ENCODE measurements at places on chromosomes 12 and 14.

DNA sequence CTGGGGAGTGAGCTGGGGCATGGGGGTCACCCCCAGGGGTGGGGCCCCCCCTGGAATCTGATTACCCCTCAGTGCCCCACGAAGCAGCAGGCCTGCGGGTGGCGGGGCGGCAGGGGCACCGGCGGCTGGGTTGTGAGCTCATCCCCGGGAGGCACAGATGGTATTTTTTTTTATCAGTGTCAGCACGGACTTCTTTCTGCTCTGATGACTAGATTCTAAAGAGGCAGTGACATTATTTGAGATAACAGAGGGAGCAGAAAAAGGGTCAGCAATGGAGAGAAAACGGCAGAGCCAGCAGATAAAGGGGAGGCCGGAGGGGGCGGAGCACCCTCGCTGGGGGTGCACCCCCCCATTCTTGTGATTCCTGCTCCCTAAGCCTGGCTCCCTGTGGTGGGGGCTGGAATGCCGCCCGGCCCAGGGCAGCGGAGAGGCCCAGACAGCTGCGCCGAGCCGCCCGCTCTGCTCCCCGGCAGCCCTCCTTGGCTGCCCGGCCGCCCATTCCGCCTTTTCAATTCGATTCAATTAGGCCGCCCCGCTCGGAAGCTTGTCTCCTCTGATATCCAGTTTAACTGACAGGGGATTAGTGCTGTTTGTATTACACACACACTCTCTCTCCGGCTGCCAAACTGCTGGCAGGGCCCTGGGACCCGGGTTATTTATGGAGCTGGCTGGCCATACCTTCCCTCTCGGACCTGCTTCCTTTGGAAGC lies 32.9 kb downstream of the MVK start:
- DNase-seq = no peak

- DNase-seq = no peak
These were observed 1.2 kb downstream of the FLRT2 start for GRCh38 chr14:85531141-85531586.

DNA sequence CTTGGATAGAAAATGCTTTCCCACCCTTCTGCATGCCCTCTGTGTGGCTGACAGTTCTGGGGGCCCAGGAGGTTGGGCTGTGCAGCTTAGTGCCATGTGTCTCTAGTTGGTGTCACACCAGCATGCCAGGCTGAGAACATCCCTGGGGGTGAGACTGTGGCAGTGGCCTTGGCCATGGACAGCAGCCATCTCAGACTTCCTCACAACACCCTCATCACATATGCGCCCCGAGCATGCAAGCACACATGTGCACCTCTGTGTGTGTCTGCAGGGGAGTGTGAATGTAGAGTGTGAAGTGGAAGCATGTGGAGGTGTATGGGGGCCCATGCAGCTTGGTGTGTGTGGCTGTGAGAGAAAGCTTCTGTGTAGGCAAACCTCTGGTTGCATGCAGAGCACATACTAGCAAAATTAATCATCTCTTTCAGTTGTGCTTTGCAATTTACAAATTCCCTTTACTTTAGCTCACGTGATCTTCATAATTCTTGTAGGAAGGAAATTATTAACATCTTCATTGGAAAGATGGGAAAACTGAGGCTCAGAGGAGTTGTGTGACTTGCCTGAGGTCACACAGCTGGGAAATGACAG lies 8.4 kb downstream of the ASIC1 start:
- no peak for DNase-seq

GRCh38 chr12:98572010-98572409 lies 21.5 kb upstream of the SLC25A3 start:
- DNase-seq = no peak

DNA sequence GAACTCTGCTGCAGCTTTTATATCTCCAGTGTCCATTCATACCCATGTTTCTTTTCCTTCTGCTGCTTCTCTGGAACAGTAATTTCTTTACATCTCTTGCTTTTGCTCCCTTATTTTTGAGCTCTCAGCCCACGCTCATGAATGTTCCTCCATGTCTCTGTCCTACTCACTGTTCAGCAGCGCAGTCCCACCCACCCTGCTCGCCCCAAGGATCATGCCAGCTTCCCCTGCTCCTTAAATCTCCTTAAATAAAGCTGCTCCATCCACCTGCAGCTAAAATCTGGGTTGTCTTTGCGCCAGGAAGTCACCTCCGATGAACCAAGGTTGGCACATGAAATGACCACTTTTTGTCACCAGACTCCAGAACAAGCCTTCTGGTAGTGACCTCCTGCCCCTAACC lies 201.1 kb upstream of the RGS6 start:
- no peak for DNase-seq

DNA sequence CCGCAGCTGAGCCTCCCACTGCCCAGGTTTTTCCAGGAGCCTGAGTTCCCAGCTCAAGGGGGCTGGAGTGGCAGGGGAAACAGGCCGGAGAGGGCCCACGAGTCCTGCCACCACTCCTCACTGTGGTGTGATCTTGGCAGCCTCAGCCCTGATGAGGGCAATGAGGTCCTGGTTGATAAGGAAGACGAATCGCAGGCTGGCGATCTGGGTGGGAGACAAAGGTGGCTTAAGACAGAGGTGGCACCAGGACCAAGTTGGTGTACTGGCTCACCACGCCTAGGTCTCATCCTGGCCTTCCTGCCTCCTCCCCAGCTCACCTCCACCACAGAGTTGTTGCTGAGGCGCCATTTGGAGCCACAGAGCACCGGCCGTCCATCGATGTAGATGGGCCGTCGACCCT lies 9.4 kb downstream of the MCRS1 start:
- no peak for DNase-seq

DNA sequence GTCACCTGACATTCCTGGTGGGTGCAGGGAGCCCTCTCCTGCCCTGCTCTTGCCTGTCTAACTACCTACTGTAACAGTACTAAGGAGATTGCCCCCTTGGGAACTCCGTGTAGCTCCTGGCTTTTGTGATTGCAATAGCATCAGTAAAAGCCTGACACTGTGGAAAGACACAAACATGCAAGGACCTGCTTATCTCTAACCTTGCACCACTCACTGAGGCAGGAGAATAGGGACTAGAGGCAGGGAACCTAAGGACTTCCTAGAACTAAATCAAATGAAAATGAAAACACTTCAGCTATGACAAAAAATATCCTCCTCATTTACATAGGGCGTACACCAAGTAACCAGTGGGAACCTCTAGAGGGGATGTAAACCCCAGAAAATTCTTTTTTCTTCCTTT lies 28.5 kb downstream of the TUBA1A start:
- no peak for DNase-seq

DNA sequence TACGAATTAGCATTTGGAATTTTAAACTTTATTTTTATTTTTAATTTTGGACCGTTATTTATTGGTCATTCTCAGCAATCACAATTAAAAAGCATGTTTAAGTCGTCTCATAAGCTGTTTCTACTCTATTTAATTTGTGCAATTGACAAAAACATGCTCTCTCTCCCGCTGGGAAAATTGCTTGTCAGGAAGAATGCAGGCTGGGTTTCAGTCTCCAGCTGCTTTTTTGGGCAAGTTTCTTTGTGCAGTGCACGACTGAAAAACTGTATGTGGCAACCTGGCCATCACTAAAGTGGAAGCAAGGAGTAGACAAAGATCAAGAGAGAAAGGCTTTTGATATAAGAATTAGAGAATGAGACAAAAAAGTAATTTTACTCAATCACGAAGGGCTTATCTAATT lies 941.5 kb upstream of the MDGA2 start:
- DNase-seq = no peak

Measured in fibroblast of skin of left biceps (primary cell).